ENCODE measurements at places on chromosomes 6 and 20. TPM values are rescaled to one million over a fixed set of nuclear protein-coding genes. Genes with fewer than 3 reads are reported as not detected.

GRCh38 chr6:138526822-138527235 is 27.5 kb upstream of the NHSL1 start:
- H3K4me1 ChIP-seq = no peaks in the 10 kb centered on the region
- H3K27me3 ChIP-seq = no peaks in the 10 kb centered on the region
- no peaks in the 10 kb centered on the region for H3K36me3 ChIP-seq
- DNase-seq = no peak
- no peak overlapping the region for H3K27ac ChIP-seq

- H3K36me3 ChIP-seq = no peaks in the 10 kb centered on the region
- no peak overlapping the region for H3K4me3 ChIP-seq
- H3K4me1 ChIP-seq = no peaks in the 10 kb centered on the region
- peaks cover 13% of the 10 kb centered on the region for H3K27me3 ChIP-seq
- DNase-seq = no peak
Measured at GRCh38 chr20:20063941-20064702, 11.8 kb downstream of the CFAP61 start.

DNA sequence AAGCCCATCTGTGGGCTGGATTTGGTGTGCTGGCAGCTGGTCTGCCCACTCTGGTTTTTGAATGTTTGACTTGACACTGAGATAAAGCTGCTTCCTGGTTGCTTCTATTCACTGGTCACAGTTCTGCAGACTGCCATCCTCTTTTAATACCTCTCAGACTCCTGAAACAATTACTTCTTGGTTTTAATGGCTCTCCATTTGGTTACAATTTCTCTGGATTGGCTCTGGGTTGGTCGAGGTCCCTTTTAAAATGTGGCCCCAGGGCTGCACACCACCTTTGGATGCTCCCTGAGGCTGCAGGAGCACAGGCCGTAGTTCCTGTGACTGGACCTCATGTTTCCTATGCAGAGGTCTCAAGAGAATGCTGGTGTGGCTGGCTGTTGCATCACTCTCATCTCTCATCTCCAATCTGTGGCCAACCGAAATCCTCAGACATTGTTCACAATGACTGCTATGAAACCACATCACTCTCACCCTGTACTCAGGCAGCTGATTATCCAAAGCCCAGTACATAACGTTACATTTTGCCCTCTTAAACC is 98.5 kb downstream of the INSM1 start:
- H3K36me3 ChIP-seq = no peaks in the 10 kb centered on the region
- H3K27me3 ChIP-seq = no peaks in the 10 kb centered on the region
- no peak overlapping the region for H3K4me3 ChIP-seq
- DNase-seq = no peak
- no peaks in the 10 kb centered on the region for H3K4me1 ChIP-seq

GRCh38 chr6:161586887-161587286 is 313.0 kb upstream of the AGPAT4 start:
- peaks cover 7% of the 10 kb centered on the region for H3K4me1 ChIP-seq
- no peaks in the 10 kb centered on the region for H3K27me3 ChIP-seq
- H3K4me3 ChIP-seq = no peak overlapping the region
- DNase-seq = no peak

DNA sequence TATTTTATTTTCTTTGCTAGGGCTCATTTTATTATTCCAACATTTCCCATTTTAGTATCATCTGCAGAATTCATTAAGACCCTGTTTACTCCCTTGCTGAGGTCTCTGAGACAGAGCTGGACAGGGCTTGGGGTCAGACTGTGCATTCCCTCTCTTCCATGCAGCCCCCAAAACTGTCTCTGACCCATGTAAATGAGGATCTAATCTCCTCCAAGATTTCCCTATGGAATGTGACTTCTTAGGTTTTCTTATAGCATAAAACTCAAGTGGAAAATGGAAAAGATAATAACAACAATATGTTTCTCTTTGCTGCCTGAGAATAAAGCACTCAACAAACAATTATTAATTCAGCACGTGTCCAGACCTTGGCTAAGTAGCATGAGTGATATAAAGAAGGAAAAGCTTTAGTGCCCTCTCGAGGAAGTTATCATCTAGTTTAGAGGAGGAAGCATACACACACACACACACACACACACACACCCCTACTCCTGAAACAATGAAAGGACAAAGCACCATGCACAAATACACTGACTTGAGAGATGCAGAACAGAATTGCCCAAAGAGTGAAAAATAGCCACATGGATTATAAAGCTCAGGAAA is 815.5 kb downstream of the BCKDHB start:
- no peak for DNase-seq
- H3K27ac ChIP-seq = no peak overlapping the region
- H3K4me1 ChIP-seq = no peaks in the 10 kb centered on the region
- H3K27me3 ChIP-seq = no peaks in the 10 kb centered on the region
- H3K4me3 ChIP-seq = no peak overlapping the region

DNA sequence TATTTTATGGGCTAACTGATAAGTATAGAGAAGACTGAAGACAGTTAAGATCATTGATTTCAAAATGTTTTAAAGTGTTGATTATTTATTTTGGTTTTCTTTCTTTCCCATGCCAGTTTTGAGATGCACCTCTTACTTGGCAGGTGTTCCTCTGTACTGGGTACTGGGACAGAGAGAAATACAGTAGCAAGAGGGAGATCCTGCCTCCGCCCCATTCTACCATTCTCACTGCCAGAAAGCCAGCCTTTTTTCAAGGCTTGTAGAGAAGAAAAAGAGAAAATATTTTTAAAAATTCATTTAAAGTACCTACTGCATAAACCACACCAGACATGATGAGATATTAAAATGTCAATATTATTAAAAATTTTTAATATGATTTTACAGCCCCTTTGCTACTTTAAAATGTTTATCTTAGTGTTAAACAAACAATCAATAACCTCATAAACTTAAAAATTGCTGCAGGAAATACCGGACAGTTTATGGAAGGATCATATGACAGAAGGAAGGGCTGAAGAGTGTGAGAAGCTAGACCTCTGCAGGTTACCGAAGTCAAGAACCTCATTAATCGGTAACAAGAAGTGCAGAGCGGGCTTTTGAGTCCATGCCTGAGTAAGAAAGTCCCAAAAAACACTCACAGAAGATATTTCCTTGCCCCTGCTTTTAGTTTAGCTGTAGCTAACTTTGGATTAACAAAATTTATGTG is 117.8 kb upstream of the ESR1 start:
- no peak overlapping the region for H3K4me3 ChIP-seq
- H3K27ac ChIP-seq = no peak overlapping the region
- DNase-seq = no peak
- H3K4me1 ChIP-seq = no peaks in the 10 kb centered on the region

DNA sequence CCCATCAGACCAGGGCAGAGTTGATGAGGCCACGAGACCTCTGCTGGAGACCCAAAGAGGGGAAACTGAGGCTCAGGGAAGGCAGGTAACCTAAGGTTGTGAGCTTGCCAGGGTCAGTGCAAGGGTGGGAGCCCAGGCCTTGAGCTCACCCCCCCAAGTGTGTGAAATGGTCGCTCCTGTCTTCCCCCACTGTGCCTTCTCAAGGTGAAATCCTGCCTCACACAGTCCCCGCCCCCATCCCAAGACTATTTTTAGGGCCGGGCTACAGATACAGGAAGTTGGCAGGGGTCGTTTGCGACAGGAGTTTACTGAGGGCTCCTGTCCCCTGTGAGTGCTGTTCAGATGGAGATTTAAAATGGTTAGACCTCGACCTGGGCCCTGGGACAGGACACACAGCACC is 18.7 kb upstream of the GATA5 start:
- no peak for DNase-seq
- H3K27ac ChIP-seq = no peak overlapping the region
- no peaks in the 10 kb centered on the region for H3K4me1 ChIP-seq

DNA sequence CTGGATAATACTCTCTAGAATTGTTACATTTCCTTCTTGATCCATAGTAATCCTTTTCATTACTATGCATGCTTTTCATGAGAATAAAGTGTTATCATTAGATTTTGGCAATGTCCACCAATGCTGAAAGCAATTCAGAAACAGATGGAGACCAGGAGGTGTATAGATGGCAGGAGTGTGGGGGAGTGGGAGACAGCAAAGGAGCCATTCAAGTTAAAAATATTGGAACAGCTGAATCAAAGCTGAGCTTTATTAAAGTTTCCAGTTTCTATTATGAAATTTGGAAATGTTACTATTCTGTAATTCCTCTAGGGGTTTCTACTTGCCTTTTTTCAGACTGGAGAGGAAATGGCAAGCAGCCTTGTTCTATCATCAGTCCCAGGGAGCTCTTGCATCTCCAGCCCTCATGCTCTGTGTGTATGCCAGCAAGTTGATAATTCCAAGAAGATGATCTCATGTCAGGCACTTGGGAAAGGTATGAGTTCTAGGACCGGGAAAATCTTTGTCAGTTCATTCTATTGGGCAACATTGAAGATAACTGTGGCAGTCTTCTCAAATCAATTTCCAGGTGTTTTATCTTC is 228.0 kb downstream of the CD109 start:
- peaks cover 4% of the 10 kb centered on the region for H3K4me1 ChIP-seq
- no peak overlapping the region for H3K27ac ChIP-seq

DNA sequence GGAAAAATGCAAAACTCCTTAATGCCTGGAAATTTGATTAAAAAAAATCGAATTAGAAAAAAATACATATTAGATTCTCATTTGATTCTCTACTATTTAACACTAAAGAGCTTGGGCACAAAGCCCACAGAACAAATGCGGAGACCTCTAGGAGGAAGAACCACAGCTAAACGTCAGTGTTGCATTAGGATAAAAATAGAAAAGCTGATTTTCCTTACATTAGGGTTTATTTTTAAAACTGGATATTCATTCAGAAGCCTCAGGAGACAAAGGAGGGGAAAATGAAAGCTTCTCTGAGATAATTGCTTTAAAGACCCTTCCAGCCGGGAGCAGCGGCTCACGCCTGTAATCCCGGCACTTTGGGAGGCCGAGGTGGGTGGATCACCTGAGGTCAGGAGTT is 77.3 kb downstream of the ECT2L start:
- DNase-seq = no peak
- H3K27ac ChIP-seq = no peak overlapping the region
- H3K27me3 ChIP-seq = no peaks in the 10 kb centered on the region
- no peak overlapping the region for H3K4me3 ChIP-seq
- H3K36me3 ChIP-seq = no peaks in the 10 kb centered on the region

- peaks cover 18% of the 10 kb centered on the region for H3K36me3 ChIP-seq
- peaks cover 69% of the 10 kb centered on the region for H3K27me3 ChIP-seq
- no peak for DNase-seq
- no peak overlapping the region for H3K4me3 ChIP-seq
- no peak overlapping the region for H3K27ac ChIP-seq
Measured at GRCh38 chr6:31351401-31352309, 5.3 kb downstream of the HLA-B start.

- H3K4me1 ChIP-seq = peaks cover 30% of the 10 kb centered on the region
- no peak for DNase-seq
- peaks cover 37% of the 10 kb centered on the region for H3K36me3 ChIP-seq
- H3K27ac ChIP-seq = no peak overlapping the region
- H3K27me3 ChIP-seq = no peaks in the 10 kb centered on the region
- H3K4me3 ChIP-seq = no peak overlapping the region
Measured at GRCh38 chr6:128235556-128235955, 284.8 kb downstream of the PTPRK start.

DNA sequence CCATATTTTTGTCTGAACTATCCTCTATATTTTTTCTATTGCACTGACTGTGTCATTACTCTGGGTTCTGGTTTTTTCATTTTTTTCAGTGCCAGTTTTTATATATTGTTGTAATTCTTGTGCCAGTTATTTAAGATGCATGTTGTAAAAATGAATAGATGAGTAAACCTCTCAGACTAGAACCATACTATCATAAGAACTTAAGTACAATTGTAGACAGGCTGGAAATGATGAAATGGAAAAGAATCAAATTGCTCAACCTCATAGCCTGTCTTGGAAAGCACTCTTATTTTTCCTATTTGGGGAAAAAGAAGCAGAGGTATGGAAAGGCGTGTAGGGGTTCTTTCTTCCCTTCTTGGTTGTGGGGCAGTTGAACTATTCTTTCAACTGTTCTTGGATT is 30.2 kb downstream of the PANK2 start:
- no peak for DNase-seq
- peaks cover 13% of the 10 kb centered on the region for H3K4me1 ChIP-seq
- no peaks in the 10 kb centered on the region for H3K27me3 ChIP-seq
- peaks cover 34% of the 10 kb centered on the region for H3K36me3 ChIP-seq
- H3K4me3 ChIP-seq = no peak overlapping the region
- no peak overlapping the region for H3K27ac ChIP-seq

- H3K4me1 ChIP-seq = no peaks in the 10 kb centered on the region
- no peak overlapping the region for H3K4me3 ChIP-seq
- no peaks in the 10 kb centered on the region for H3K36me3 ChIP-seq
- no peak overlapping the region for H3K27ac ChIP-seq
Measured at GRCh38 chr6:626236-626635, 30.7 kb downstream of the HUS1B start.

GRCh38 chr20:37990571-37991151 is 42.6 kb downstream of the TTI1 start:
- peaks cover 44% of the 10 kb centered on the region for H3K4me1 ChIP-seq
- H3K27ac ChIP-seq = peak overlapping the region; percentile 55
- peak; percentile 76 for DNase-seq
- H3K27me3 ChIP-seq = no peaks in the 10 kb centered on the region

GRCh38 chr6:85568411-85568810 is 25.2 kb downstream of the SNX14 start:
- peaks cover 16% of the 10 kb centered on the region for H3K4me1 ChIP-seq
- H3K27me3 ChIP-seq = no peaks in the 10 kb centered on the region
- H3K36me3 ChIP-seq = peaks cover 24% of the 10 kb centered on the region
- no peak for DNase-seq

- no peaks in the 10 kb centered on the region for H3K27me3 ChIP-seq
- H3K27ac ChIP-seq = no peak overlapping the region
- no peak for DNase-seq
- H3K4me1 ChIP-seq = no peaks in the 10 kb centered on the region
- H3K4me3 ChIP-seq = no peak overlapping the region
Measured at GRCh38 chr6:155771822-155772221, 316.2 kb upstream of the NOX3 start.

- H3K4me3 ChIP-seq = no peak overlapping the region
- peaks cover 92% of the 10 kb centered on the region for H3K27me3 ChIP-seq
- H3K4me1 ChIP-seq = no peaks in the 10 kb centered on the region
- no peak for DNase-seq
- no peak overlapping the region for H3K27ac ChIP-seq
- no peaks in the 10 kb centered on the region for H3K36me3 ChIP-seq
Measured at GRCh38 chr20:49468412-49468811, 14.1 kb downstream of the KCNB1 start.

DNA sequence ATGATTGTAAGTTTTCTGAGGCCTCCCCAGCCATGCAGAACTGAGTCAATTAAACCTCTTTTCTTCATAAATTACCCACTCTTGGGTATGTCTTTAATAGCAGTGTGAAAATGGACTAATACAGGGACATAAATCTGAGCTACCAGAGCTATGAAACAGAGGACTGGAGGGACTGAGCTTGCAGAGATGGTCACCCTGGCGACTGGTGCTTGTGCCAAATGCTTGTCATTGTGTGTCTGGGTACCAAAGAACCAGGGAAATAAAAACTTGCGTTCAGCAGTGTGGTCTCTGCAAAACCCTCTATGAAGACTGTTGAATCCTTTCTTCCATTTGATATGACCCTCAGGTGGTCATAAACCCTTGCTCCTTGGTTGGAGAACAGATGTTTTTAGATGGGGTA is 105.1 kb upstream of the PRL start:
- H3K36me3 ChIP-seq = no peaks in the 10 kb centered on the region
- H3K4me1 ChIP-seq = peaks cover 7% of the 10 kb centered on the region
- H3K4me3 ChIP-seq = no peak overlapping the region
- no peak overlapping the region for H3K27ac ChIP-seq
- no peak for DNase-seq

ESR1 gene
- total RNA-seq = 0.50 TPM

CLVS2 gene
- not detected for total RNA-seq

FOXA2 gene
- total RNA-seq = 1.1 TPM

GNMT gene
- not detected for total RNA-seq

SASH1 gene
- 12.1 TPM for total RNA-seq

ME1 gene
- total RNA-seq = 14.5 TPM

EYA4 gene
- total RNA-seq = 38.8 TPM

HEY2 gene
- 0.64 TPM for total RNA-seq
